Cardiac muscle cell (in vitro differentiated cells and primary cell): ENCODE measurements at places on chromosomes 7 and 10.

- DNase-seq: no peak
Observed at GRCh38 chr7:24656608-24657007, 83.4 kb downstream of the PALS2 start.

DNA sequence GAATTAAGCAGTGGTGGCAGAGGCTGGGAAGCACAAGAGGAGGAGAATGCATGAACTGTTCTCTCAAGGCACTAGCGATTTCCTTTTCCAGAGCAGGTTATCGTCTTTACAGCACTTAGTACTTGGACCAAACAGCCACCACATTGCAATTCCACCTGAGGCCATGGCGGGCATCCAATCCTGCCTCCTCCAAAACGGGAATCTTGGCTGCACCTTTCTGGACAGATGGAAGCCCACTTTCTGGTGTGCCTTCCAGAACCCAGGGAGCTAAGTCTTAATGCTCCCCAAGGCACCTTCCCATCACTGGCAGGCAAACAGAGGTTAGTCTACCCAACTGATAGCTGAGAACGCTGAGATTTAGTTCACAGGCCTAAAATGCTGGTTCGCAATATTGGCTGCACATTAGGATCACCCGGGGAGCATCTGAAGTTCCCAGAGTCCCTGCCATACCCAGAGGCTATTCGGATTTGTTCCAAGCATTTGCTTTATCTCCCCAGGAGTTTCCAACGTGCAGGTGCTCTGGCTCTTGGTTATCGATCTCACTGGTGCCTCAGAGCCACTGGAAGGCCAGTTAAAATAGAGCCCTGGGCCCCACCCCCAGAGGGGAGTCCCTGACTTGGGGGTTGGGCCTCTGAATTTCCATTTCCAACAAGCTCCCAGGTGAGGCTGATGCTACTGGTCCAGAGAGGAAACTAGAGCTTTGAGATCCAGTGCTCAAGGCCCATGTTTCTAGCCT lies 62.2 kb downstream of the KCNMA1 start:
- DNase-seq: no peak

- DNase-seq: no peak
Observed at GRCh38 chr10:92747600-92747999, 57.8 kb downstream of the HHEX start.

DNA sequence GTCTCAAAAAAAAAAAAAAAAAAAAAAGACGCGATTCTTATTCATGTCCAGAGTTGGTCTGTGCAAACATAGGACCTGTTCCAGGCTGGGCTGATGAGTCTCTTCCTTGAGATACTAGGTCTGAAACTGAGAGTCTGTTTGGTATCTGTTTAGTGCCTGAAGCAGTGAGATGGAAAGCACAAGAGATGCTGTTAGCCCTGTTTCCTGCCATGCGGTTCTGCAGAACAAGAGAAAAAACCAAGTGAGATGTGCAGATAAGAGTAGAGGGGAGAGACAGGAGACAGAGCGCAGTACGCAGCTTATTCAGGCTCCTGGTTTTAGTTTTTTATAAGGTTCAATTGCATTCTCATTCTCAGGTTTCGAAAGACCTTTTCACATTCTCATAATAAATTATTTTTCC lies 85.8 kb upstream of the PRKCQ start:
- DNase-seq: no peak

DNA sequence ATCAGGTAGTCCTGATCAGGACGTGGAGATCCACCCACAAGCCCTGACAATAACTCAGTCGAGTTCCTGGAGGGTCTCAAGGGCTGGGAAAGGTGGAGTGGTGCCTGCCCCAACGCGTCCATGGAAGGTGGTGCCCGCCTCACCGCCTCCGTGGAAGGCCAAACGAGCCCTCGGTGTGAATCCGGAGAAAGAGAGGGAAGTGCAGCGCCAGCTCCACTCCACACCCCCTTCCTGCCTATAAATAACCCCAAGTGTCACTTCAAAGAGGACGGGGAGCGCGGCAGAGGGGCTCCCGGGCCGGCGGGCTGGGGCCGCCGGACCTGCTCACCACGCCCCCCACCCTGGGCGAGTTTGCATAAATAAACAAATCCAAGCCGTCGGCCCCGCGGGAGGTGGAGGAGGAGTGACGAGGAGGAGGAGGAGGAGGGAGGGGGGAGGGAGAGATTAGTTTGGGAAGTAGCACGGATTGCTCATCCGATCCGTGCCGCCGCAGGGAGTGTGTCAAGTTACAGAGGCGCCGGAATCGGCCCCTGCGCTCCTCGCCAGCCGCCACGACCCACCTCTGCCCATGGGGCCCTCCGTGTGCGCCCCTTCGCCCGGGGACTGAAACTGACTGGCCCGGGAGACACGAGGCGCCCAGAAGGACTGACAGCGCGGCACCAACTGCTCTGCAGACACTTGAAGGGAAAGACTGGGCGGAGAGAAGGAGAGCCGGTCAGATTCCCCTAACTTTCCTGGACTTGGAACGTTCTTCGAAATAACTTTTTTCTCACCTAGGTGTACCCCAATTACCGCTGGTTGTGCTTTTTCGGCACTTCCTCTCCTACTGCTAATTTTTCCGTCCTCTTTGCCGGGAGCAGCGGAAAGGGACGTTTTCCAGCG lies at the start of gene COL13A1:
COL13A1 (plus strand) TSS at position 473 of the 882 bp plus-strand sequence. CDS start 518 bp downstream, outside the sequence.
- peak; percentile 93 for DNase-seq

DNA sequence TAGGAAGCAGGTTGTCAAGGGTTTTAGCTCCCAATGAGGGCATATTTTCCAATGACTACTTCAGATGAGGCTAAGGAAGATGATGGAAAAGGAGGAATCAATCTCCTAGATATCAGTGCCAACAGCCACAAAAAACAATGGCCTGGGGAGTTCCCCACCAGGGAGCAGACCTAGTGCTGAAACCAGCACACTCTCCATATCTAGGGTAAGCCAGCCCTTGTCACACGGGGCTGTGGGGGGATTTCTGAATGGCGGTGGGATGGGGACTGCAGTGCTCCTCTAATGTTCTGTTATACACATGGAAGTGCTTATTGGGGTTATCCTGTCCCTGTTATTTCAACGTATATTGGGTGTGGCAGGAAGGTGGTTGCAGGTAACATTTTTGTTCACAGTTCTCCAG lies 18.5 kb downstream of the EPC1 start:
- no peak for DNase-seq

DNA sequence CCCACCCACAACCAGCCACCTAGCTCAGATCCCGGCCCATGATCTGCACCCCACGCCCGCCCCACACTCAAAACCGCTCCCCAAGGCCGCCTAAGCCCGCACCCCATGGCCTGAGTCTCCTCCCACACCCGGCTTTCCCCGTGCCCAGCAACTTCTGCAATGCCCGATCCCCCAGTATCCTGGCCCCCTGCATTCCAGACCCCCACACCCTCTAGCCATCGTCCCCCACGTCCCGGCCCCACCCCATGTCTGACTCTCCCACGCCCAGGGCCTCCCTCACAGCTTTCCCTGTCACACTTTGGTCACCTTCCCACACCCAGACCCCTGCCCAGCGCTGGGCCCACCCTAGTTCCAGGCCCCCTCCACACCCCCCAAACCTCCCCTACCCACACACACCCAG lies 20.1 kb upstream of the FXYD4 start:
- DNase-seq: no peak

DNA sequence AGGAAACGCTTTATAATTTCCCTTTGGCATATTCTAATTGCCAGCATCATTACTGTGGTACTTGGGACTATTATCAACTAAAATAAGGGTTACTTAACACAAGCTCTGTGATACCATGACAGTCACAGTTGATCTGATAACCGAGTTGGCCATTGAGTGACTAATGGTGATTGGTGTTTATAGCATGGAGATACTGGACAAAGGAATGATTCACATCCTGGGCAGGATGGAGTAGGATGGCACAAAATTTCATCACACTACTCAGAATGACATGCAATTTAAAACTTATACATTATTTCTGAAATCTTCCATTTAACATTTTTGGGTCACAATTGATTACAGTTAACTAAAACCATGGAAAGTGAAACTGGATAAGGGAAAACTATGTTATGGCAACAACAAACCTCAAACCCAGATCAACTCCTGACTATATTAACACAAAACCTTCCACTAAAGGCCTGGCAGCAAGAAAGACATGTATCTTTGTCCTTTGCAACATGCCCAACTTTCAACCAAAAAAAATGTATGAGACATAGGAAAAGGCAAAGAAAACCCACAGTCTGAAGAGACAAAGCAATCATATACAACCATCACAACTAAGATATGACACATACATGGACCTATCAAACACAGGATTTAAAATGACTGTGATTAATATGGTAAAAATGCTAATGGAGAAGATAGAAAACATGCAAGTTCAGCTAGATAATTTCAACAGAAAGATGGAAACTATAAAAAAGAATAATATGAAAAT lies 208.5 kb upstream of the NRP1 start:
- DNase-seq: peak; percentile 19

- no peak for DNase-seq
Observed at GRCh38 chr7:50688226-50688590, 94.5 kb downstream of the GRB10 start.

DNA sequence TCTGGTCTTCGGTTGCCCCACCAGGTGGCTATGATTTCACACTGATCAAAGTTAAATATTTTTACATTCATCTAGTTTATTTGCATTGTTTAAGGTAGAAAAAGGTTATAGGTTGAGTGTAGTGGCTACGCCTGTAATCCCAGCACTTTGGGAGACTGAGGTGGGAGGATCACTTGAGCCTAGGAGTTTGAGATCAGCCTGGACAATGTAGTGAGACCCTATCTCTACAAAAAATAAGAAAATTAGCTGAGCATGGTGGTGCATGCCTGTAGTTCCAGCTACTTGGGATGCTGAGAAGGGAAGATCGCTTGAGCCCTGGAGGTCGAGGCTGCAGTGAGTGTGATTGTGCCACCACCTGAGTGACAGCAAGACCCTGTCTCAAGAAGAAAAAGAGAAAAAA lies 3.8 kb downstream of the CCM2 start:
- no peak for DNase-seq

- DNase-seq: no peak
Observed at GRCh38 chr7:149457766-149458165, 3.1 kb downstream of the ZNF777 start.

DNA sequence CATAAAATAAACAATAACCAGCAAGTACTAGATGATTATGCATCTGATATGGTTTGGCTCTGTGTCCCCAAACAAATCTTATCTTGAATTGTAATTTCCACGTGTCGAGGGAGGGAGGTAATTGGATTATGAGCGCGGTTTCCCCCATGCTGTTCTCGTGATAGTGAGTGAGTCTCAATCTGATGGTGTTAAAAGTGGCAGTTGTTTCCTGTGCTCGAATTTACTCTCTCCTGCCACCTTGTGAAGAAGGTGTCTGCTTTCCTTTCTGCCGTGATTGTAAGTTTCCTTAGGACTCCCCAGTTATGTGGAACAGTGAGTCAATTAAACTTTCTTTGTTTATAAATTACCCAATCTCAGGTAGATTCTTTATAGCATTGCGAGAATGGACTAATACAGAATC lies 15.1 kb downstream of the CNTNAP2 start:
- DNase-seq: no peak

DNA sequence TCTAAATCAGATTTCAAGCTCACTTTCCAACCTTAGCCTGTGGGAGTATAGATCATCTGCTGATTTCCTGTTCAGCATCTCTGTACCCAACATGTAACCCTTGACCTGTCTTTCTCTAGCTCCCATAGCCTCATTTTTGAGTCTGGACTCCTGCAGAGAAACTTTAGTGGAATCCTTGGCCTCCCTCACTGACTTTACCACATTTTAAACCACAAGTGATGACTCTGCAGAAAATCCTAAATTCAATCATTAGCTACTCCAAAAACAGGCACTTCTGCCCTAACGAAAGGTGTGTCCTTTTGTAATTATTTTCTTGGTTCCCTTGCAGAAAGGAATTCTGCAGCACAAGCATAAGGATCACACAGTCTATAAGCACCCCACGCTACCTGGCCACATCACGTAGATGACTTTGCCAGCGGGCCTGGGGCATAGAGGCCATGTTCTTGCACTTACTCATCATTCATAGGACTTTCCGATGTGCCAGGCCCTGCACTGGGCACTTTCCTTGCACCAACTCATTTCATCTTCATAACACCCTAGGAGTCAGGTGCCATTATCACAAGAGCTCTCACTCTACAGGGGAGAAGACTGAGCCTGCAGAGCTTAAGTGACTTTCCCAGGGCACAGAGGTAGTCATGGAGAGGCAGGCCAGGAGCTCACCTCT lies 57.2 kb upstream of the OPALIN start:
- no peak for DNase-seq

DNA sequence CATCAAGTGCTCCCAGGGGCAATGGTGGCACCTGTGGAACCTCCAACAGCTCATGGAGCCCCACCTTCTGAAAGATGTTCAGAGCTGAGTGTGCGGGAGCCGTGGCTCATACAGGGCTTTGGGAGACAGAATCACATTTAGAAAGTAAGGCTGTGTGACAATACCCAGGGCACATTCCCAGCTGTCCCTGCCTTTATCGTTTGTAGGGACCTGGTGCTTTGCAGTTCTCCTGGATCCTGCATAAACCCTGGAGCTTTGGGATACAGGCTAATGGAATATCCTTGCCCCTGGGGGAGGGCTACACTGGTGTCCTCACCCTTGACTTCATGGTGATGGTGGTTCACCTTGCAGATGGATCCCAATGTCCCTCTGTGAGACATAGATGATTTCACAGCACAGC lies 134.8 kb upstream of the LAMB4 start:
- no peak for DNase-seq

DNA sequence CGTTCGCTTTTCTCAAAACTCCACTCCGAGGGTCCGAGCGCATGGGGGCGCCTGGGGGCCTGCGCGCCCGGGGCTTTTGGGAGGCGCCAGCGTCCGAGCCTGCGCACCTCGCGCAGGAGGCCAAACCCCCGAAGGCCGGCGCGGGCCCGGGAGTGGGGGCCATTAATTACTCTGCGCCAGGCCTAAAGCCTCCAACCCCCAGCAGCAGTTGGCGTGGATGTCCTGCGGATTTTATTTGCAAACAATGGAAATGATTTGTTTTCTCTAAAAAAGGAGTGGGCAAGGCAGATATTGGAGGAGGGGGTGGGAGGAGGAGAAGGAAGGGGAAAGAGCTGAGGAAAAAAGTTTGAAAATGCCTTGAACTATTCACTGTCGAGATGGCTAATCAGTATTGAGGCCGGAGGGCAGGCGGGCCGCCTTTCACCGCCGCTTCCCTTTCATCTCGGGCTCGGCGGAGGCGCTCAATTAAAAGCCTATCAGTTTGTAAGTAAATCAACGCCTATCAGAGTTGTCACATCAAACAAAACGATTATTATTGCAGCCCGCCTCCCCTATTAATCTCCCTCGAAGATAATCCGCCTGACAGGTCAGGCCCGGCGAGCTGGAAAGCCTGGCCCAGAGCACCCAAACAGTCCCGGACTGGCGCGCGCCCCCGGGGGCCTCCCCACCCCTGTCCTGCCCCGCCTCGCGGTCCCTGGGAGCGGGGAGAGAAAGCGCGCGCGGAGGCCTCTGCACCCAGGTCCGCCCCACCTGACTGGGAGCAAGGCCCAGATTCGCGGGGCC lies 3.4 kb upstream of the ZNF503 start:
- peak; percentile 72 for DNase-seq

- no peak for DNase-seq
Observed at GRCh38 chr7:122676466-122676865, 22.5 kb downstream of the RNF133 start.

GRCh38 chr10:8487346-8487745 lies 432.9 kb downstream of the GATA3 start:
- no peak for DNase-seq
